ENCODE measurements at places on chromosomes 4 and X.

DNA sequence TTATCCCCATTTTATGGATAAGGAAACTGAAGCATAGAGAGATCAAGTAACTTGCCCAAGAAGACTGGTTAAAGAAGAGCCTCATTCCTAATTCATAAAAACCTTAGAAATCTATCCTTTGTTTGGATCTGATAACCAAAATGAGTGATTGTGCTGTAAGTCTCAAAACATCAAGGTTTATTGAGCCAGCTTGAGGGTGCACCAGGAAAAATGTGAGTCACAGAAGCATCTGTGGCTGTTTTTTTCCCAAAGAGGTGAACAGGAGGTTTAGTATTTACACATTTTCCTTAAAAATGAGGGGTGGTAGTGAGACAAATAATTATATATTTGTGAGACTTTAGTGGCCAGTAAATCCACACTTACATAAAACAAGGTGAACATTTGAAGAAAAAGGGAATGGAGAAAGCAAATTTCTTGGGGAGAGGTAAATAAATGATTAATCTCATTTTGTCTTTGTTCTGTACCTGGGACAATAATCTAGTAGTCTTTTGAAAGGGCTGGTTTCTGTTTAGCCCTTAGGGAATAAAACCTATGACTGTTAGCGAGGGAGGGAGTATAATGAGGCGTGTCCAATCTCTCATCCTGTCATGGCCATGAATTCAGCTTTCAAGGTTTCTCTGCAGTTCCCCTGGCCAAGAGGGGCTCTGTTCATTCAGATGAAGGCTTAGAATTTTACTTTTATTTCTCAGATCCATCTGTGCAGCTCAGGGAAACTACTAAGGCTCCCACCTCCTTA, 12.2 kb upstream of the FMR1 start:
- no peak for DNase-seq

- DNase-seq, result no peak
Measured at GRCh38 chr4:54986095-54986846, 139.1 kb downstream of the KDR start.

- DNase-seq, result no peak
Measured at GRCh38 chrX:112473654-112474053, 206.1 kb downstream of the LHFPL1 start.

DNA sequence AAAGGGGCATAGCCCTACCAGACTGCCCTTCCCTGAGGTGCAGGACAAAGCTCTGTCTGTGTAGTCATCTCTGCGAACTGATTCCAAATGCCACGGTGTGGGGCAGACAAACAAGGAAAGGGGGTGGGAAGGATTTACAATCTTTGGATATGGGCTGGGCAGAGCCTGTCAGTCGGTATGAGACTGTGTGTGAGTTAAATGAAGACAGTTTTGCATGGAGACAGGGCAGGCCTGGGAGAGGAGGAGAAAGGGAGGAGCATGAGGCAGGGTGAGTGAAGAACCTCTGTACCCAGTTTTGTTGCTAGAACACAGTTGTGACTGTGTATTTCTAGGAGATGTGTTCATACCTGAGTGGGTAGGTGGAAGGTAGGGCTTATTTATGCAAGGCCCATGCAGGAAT, 59.4 kb upstream of the MSN start:
- no peak for DNase-seq

DNA sequence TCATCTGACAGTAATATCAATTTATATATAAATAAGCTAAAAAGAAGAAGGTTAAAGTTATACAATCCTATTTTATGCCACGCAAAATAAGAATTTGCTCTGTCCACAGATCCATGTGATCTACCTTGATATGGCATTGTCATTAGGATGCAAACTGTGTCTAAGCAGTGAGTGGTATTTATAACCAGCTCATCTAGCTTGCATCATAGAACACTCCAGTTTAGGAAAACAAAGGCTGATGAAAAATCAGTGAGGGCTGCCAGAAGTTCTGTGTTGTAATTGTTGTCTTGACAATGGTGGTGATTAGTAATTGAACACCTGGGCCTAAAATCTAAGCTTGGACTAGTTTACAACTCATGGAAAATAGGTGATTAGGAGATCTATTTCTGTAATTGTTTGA, 111.0 kb downstream of the CPE start:
- no peak for DNase-seq

DNA sequence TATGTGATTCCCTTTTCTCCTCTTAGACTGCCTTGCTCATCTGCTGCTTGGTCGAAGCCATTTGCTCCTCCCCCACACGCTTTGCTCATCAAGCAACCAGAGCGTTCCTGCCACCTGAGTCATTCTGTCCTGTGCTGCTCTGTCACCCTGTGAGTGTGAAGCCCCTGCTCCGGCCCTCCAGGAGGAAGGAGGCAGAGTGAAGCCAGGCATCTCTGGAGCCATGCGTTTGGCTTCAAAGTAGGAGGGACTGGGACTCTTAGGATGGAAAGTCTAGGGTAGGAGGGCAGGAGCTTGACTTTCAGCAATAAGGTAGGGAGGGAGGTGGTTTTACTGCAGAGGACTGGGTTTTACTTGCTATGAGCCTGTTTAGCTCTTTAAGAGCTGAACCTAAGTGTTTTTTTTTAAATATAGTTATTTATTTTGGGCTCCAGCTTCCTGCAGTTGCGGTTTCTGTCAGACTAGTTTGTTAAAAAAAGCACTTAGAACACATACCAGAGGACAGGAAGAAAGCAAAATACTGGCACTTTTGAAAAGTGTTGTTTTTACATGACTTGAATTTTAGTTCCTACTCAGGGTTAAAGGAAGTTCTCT, 63.6 kb downstream of the SPINK2 start:
- DNase-seq, result peak; percentile 45

- no peak for DNase-seq
Measured at GRCh38 chrX:6228720-6229119, at the start of gene NLGN4X. NLGN4X (minus strand) TSS chrX:6228867; CDS start chrX:6151466, 77,401 bp downstream.

GRCh38 chr4:169861593-169861992, 103.8 kb upstream of the HPF1 start:
- DNase-seq, result no peak

DNA sequence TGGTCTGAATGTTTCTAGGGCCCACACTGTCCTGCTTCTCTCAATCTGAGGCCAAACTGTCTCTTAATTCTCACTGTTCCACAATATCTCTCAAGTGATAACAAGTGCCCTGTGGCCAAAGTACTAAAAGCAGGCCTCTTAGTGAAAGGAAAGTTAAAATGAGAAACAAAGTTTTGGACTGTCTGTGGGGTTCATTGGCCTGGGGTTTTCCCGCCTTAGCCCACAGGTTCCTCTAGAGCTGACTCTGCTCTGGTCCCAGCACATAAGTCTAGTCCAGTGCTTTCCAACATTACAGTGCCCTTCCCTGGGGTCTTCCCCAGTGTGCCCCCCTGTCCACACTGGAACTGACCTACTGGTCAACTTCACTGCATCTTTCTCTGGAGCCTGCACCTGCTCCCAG, 6.3 kb downstream of the MAGEB1 start:
- no peak for DNase-seq

DNA sequence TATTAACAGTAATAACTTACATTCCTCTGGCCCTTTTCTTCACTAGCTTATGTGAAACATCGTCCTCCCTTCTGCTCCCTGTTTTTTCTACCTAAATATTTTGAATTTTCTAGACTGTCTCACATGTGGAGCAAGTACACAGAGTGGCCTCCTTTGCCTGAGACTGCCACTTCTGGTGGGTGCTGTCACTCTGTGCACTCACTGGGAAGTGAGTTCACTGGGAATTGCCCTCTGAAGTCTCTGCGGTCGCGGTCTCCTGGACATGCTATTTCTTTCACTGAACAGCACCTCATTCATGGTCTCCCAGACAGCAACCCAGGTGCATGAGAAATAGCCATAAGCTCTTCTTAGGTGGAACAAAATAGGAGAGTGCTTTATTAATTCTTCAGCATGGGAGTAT, 1179.7 kb upstream of the ADGRL3 start:
- DNase-seq, result no peak

GRCh38 chrX:41118156-41118555, 32.9 kb downstream of the USP9X start:
- DNase-seq, result no peak

- no peak for DNase-seq
Measured at GRCh38 chr4:20895988-20896387, 195.7 kb downstream of the PACRGL start.

- no peak for DNase-seq
Measured at GRCh38 chrX:51759055-51759839, 16.0 kb downstream of the GSPT2 start.

Data from left lobe of liver (tissue), 2 donors.